ENCODE measurements at places on chromosomes 7 and 10. TPM values are rescaled to one million over a fixed set of nuclear protein-coding genes. Genes with fewer than 3 reads are reported as not detected.

The NDUFA5 gene
- 30.8 TPM for total RNA-seq

GRCh38 chr7:50211130-50212015, 93.1 kb upstream of the IKZF1 start:
- DNase-seq: no peak

- no peak for DNase-seq
Observed at GRCh38 chr7:34081935-34082334, 176.6 kb downstream of the BMPER start.

The GCC1 gene
- 16.1 TPM for total RNA-seq

The CREM gene
- total RNA-seq: 14.8 TPM

- no peak for DNase-seq
Observed at GRCh38 chr10:97888641-97889262, 39.1 kb downstream of the GOLGA7B start.

The PHYHIPL gene
- total RNA-seq: 1.3 TPM

DNA sequence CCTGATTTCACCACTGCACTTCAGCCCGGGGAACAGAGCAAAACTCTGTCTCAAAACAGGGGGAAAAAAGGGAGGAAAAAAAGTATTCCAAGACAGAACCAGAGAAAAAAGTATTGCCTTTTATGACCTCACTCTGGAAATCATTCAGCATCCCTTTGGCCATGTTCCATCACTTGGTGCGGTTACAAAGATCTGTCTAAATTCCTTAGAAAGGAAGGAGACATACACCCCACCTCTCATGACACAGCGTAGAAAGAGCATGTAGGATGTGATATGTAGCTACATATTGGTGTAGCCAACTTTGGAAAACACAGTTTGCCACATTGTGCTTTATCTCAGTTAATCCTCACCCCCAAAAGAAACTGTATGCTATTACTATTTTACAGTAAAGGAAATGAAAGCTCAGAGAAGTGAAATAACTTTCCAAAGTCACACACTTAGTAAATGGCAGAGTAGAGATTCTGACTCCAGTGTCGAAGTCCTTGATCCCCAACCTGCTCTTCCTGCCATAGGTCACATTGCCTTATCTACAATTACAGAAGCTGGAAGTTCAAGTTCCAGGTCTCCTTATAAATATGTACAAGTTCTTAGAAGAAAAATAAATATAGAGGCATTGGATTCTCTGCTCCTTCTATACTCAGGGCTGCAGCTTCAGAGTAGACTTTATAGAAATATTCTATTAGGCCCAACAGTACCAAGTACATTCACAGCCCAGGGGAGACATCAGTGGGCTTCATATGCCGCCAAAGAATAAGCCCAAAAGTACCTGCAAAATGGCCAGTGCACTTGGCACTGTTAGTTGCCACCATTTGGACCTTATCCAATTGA, 91.6 kb upstream of the KMT2E start:
- DNase-seq: no peak

The DNAJC1 gene
- total RNA-seq: 27.7 TPM

DNA sequence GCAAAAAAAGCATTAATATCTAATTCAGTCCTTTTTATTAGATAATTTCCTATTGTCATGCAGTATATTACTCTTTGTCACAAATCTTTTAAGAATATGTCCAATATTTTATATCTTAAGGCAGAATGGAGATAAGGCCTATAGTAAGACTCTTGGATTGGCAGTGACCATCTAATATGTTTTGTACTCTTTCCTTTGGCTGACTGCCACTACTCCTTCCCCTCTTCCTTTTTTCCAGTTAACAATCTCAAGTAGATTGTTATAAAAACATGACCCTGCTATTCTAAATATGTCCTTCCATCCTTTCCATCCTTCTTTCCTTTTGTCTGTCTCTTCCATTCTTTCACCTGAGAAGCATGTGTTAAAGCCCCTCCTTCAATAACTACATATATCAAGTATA, 92.8 kb upstream of the TMEM168 start:
- DNase-seq: no peak

- DNase-seq: no peak
Observed at GRCh38 chr7:4109481-4110110, 572.5 kb upstream of the FOXK1 start.

GRCh38 chr7:32088451-32088881, 18.3 kb upstream of the PDE1C start:
- no peak for DNase-seq

The AGR2 gene
- 0.37 TPM for total RNA-seq

DNA sequence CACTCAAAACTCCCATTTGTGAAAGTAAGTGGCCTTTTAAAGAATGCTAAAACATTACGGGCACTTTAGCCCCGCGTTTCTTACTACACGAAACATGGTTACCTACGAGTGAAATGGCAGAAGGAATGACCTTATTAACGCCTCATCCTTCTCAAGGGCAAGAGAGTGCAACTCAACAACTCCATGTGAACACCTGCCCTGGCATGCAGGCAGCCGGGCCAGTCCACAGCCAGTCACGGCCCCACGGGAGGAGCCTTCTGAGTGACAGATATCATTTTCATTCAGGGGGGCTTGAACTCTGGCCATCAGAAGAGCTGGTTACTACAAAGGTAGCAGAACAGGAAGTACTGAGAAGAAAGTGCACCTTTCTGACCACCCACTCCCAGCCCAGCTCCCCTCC, 236.1 kb downstream of the PTPRN2 start:
- no peak for DNase-seq

- DNase-seq: no peak
Observed at GRCh38 chr7:80082213-80082612, 52.4 kb upstream of the GNAI1 start.

The TWIST1 gene
- 0.19 TPM for total RNA-seq

- no peak for DNase-seq
Observed at GRCh38 chr7:90611115-90611514, 15.0 kb downstream of the CDK14 start.

- no peak for DNase-seq
Observed at GRCh38 chr10:133274751-133275683, 1.7 kb downstream of the ADAM8 start.

DNA sequence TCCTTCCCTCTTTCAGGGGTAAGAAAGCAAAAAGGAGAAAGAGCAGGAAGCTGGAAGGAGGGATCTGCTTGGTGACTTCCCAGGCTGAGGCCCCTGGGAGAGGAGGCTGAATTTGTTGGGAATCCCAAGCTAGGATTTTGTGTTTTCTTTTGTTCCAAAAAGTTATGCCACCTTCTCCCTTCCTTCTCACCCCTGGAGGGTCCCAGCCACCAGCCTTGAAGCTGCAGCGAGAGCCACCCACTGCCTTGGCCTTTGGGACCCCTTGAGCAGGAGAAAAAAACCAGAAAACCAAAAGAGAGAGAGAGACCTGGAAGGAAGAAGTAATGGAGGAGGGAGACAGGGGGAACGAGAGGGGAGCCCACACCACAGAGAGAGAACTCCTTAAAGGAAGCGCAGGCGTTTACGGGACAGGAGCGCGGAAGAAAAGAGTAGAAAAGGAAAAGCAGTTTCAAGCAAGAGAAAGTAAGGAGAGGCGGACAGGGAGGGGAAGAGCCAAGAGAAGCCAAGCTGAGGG, 7.2 kb downstream of the VAX1 start:
- no peak for DNase-seq

The OR9A2 gene
- not detected for total RNA-seq

DNA sequence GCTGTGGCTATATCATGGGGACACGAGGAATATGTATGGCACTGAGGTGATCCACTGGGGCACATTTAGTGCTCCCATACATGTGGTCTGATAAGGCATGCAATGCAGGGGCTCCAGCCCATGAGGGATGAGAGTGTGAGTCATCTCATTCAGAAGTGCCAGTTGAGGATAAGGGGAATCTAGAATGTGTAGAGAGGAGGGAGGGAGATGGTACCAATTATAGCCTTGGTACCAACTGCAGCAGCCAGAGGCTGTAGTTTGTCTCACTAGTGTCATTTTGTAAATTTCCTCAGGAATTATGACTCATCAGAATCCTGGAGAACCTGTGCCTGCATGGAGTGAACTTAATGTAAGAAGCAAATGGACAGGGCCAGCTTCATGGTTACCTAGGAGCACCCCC, 46.2 kb downstream of the LAMB4 start:
- no peak for DNase-seq

The SLC18A3 gene
- total RNA-seq: not detected

- no peak for DNase-seq
Observed at GRCh38 chr10:98344589-98345038, 70.4 kb downstream of the PYROXD2 start.

The CDHR1 gene
- total RNA-seq: 0.51 TPM

Measured in liver (tissue), 10 donors.